T-helper 2 cell (primary cell): ENCODE measurements at places on chromosomes 11 and 22.
A peak's percentile ranks its signal among the peaks of the same experiment; 100 is the strongest.

- DNase-seq: no peak
Observed at GRCh38 chr11:31689559-31689958, 121.6 kb downstream of the PAX6 start.

- no peak for DNase-seq
Observed at GRCh38 chr11:69008737-69009440, 4.2 kb downstream of the MRGPRF start.

GRCh38 chr11:21807350-21807749, 385.5 kb upstream of the ANO5 start:
- no peak for DNase-seq

GRCh38 chr11:85052636-85053035, 574.5 kb downstream of the DLG2 start:
- no peak for DNase-seq

DNA sequence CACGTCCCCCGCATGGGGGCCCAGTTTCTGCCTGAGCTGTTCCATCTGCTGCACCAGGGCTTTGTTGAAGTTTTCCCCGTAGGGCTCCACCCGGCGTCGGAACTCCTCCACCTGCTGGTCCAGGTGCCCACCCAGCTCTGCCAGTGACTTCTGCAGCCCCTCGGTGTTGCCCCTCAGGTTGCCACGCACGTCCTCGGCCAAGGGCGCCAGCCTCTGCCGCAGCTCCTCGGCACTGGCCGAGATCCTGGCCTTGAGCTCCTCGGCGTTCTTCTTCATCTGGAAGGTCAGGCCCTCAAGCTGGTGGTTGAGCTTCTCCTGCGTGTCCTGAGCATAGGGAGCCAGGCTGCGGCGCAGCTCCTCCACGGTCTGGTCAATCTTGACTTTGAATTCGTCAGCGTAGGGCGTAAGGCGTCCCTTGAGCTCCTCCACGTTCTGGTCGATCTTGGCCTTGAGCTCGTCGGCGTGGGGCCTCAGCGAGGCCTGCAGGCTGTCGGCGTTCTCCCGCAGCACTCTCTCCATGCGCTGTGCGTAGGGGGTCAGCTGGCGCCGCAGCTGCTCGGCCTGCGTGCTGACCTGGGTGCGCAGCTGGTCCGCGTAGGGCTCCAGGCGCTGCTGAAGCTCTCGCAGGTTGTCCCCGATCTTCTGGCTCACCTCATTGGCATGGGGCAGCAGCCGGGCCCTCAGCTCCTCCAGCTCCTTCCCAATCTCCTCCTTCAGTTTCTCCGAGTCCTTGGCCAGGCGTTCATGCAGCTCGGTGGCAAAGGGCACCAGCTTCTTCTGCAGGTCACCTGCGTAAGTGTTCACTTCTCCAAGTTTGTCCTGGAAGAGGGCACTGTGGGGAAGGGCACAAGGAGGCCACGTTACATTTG, 1.8 kb downstream of the APOA4 start:
- DNase-seq: no peak

DNA sequence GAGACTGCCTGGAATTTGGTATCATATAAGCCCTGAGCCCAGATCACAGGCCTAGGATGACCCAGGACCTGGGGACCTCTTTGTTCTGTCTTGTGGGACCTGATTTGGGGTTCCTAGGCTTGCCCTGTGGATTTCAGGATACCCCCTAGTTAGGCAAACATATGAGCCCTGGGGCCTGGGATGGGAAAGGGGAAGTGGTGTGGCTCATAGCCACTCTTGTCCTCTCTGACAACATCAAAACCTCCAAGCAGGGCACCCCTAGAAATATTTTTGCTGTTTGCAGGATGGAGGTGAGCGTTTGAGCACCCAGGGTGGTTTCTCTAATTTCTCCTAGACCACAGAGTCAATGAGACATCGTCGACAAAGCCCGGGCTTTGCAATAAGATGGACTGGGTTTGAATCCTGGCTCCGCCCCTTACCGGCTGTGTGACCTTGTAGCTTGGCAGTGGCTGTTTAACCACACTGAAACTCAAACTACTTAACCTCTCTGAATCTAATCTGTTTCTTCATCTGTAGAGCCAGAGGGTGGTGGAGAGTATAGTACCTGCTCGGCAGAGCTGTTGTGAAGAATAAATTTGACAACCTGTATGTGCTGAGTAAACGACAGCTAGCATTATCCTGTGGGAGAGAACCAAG, 5.3 kb upstream of the LRRC10B start:
- DNase-seq: no peak

GRCh38 chr11:1826552-1827094, 8.2 kb upstream of the SYT8 start:
- no peak for DNase-seq

GRCh38 chr11:111733016-111733415, 33.2 kb downstream of the PPP2R1B start:
- DNase-seq: no peak

GRCh38 chr11:133927690-133928627, 28.8 kb downstream of the IGSF9B start:
- peak; percentile 32 for DNase-seq

DNA sequence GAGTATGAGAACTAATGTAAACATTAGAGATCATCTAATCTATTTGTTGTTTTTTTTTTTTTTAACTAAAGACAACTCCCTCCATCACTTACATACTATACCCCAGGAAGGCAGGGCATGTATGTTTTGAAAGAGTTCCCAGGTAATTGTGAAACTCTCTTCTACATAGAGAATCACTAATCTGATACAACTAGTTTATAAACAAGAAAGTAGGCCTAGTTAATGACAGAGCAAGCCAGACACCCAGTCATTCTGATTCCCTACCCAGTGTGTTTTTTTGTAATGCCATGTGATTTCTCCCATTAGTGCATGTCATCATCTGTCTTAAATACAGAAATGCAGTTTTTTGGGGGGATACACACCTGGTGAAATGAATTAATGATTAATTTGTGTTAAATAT, 120.9 kb downstream of the C11orf65 start:
- DNase-seq: no peak

DNA sequence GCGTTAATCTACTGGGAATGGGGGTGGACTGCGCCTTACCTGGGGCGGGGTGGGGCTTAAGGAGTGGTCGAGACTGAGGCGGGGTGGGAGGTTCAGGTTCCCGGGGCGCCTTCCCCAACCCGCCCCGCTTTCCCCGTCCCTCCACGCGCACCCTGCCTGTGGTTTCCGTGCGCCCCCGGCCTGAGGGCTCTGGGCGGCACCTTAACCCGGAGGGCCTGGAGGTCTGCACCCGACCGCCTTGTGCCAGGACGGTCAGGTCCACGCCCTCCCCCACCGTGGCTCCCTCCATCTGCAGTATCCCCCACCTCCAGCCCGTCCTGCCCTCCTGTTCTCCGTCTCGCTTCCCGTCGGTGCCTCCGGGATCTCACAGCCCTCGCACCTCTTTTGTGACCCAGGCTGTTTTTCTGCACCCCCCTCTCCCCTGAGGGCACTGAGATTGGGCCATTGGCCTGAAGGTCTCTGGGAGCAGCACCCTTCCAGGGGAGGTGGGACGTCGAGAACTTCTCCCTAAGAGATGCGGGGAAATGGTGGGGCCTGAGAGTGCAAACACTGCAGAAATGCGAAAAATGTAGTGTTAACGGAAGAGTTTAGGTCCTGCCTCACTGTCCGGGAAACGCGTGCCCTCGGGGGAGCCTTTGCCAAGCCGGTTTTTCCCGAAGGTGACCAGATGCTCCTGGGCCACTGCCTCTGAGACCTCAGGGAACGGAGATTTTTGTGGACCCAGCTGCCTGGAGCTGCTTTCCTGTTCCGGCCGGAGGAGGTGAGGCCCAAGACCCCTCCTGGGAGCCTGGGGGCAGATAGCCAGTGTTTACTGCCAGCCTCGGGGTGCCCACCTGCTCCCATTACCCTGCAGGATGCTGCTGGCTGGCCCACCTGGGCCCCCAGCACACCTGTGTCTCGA, 1.2 kb upstream of the ASCL2 start:
- no peak for DNase-seq
